ENCODE measurements at places on chromosomes 3 and 15. TPM values are rescaled to one million over a fixed set of nuclear protein-coding genes. Genes with fewer than 3 reads are reported as not detected.

- no peak for DNase-seq
These were observed 25.0 kb downstream of the PDCD10 start for GRCh38 chr3:167709690-167710089.

DNA sequence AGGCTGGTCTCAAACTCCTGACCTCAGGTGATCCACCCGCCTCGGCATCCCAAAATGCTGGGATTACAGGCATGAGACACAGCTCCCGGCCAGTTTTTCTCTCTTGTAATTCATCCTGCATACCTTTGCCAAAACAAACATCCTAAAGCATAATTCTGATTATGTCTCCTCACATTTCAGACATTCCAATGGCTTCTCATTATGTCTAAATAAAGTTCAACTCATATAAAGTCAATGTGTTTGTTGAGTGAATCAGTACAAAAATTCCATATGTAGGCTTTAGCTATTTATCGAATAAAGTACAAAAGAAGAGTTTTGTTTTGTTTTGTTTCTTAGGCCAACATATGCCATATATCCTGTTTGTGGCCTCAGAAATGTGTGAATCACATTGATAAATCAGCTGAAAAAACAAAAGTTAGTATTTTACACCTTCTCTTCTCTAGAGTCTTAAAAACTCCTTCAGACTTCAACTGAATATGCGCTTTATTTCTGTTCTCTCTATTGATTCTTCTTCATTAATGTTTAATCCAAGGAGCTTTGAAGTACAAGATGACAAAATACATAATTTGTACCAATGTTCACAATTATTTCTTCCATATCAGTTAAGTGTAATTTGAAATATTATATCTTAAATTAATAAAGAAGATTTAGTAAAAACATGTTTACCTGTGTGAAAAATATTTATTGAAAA lies 165.8 kb downstream of the MECOM start:
- DNase-seq, result peak; percentile 49

DNA sequence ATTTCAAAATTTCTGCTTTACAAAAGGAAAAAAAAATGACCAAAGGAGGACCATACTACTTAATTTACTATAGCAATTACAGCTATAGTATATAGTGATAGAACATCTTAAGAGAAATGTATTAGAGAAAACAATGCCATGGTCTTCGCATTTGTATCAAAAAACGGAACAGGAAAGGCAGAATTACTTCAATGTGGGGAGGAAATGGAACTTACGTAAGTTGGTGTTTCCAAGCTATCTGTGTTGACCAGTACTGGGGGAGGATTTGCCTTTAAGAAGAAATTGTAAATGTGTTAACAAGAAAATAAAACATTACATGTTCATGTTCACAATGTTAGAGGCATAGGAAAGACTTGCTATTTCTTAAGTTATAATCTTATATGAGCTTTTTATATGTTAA lies 119.9 kb upstream of the MELTF start:
- no peak for DNase-seq

IL17RE gene
- 12.8 TPM for total RNA-seq

RAD51 gene
- 22.4 TPM for total RNA-seq
